Endodermal cell (in vitro differentiated cells): ENCODE measurements at places on chromosomes 12 and 14. TPM values are rescaled to one million over a fixed set of nuclear protein-coding genes. Genes with fewer than 3 reads are reported as not detected.
A peak's percentile ranks its signal among the peaks of the same experiment; 100 is the strongest.

Gene CCT2
- total RNA-seq: 319 and 338 TPM in 2 replicates

DNA sequence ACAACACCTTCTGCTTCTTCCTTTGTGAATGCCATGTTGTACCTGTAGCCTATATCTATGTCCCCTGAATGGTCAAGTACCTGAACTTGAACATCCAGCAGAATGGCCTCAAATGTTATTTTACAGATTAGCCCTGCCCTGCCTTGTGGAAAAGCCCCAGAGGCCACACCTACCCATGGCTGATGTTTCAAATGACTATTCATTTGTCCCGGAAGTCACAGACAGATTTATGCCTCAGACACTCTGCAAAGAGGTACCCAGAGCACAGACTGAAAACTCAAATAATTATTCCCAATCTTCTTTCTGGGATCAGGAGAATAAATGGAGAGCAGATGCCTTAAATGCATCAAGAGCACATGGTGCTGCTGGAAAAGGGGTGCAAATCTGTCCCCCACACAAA lies 13.0 kb upstream of the DPF3 start:
- H3K27ac ChIP-seq: no peak overlapping the region
- H3K4me3 ChIP-seq: no peak overlapping the region
- DNase-seq: no peak
- H3K4me1 ChIP-seq: peaks cover 3% of the 10 kb centered on the region
- H3K36me3 ChIP-seq: no peaks in the 10 kb centered on the region
- no peaks in the 10 kb centered on the region for H3K27me3 ChIP-seq

DNA sequence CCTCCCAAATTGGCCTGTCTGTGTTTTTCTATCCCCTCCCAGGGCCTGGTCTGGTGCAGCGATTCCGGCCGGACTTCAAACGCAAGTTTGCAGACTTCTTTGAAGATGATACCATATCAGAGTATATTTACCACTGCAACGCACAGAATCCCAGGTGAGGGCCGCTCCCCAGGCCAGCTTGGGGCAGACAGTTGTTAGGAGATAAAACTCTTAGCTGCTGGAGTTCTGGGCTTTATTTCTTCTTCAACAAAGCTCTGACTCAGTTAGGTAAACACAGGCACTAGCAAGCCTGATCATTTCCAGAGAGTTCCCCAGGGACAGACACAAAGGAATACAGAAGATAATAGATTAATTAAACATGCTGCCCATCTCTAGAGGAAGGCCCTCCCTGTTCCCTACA lies 8.3 kb downstream of the ABHD4 start:
- H3K27ac ChIP-seq: no peak overlapping the region
- H3K4me1 ChIP-seq: peaks cover 18% of the 10 kb centered on the region
- H3K36me3 ChIP-seq: peaks cover 82% of the 10 kb centered on the region
- peak; percentile 76 for DNase-seq
- H3K27me3 ChIP-seq: no peaks in the 10 kb centered on the region

- peak overlapping the region; percentile 90 for H3K4me3 ChIP-seq
- H3K27ac ChIP-seq: no peak overlapping the region
- H3K27me3 ChIP-seq: no peaks in the 10 kb centered on the region
- peaks cover 27% of the 10 kb centered on the region for H3K36me3 ChIP-seq
- peaks cover 11% of the 10 kb centered on the region for H3K4me1 ChIP-seq
These were observed 636 bp upstream of the ARL6IP4 start for GRCh38 chr12:122979908-122980182.

Gene KRT8
- total RNA-seq: 1,767 to 2,029 TPM (median 1,920 TPM) in 3 replicates

GRCh38 chr12:116319233-116319897 lies 41.9 kb upstream of the MED13L start:
- H3K27me3 ChIP-seq: no peaks in the 10 kb centered on the region
- DNase-seq: no peak
- no peaks in the 10 kb centered on the region for H3K36me3 ChIP-seq
- H3K27ac ChIP-seq: no peak overlapping the region
- H3K4me3 ChIP-seq: no peak overlapping the region

DNA sequence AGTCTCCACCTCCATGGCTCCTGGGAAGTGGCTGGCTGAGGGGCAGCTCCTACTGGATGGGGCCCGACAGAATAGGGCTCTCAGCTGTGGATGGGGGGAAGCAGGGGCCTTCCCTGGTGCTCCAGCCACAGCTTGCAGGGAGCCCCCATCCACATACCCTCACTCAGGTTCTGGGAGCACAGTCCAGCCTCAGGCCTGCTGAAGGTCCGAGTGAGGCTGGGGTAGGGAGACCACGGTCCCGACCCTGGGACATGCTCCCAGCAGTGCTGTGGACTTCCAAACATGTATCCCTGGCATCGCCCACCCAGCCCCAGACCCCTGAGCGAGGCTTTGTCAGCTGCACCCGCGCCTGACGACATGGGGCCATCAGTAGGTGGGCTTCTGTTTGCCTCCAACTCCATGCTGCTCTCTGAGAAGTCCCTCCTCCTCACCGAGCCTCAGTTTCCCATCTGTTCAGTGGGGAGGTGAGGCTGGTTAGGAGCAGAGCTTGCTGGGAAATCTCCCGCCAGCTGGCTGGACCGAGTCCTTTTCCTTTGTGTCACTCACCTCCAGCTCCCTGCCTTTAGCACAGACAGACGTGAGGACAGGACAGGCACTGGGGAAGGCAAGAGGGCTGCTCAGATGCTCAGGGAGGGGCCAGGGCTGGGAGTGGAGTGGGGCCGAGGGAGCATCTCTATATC lies 9.1 kb upstream of the ATG101 start:
- H3K4me3 ChIP-seq: no peak overlapping the region
- peaks cover 5% of the 10 kb centered on the region for H3K27me3 ChIP-seq
- no peak overlapping the region for H3K27ac ChIP-seq
- H3K4me1 ChIP-seq: no peaks in the 10 kb centered on the region
- DNase-seq: no peak

- no peaks in the 10 kb centered on the region for H3K36me3 ChIP-seq
- no peaks in the 10 kb centered on the region for H3K4me1 ChIP-seq
- H3K27me3 ChIP-seq: no peaks in the 10 kb centered on the region
These were observed 2.0 kb downstream of the CSRNP2 start for GRCh38 chr12:51081421-51081820.

Gene MYF6
- total RNA-seq: not detected in 2 replicates

- H3K4me3 ChIP-seq: no peak overlapping the region
- H3K27ac ChIP-seq: no peak overlapping the region
- DNase-seq: no peak
- H3K36me3 ChIP-seq: no peaks in the 10 kb centered on the region
- H3K27me3 ChIP-seq: no peaks in the 10 kb centered on the region
These were observed 384.6 kb downstream of the APAF1 start for GRCh38 chr12:99029511-99030271.

GRCh38 chr12:68048648-68049297 lies 59.5 kb downstream of the IFNG-AS1 start:
- no peaks in the 10 kb centered on the region for H3K36me3 ChIP-seq
- no peaks in the 10 kb centered on the region for H3K27me3 ChIP-seq
- no peak overlapping the region for H3K27ac ChIP-seq
- no peak for DNase-seq

- no peaks in the 10 kb centered on the region for H3K4me1 ChIP-seq
- DNase-seq: no peak
- H3K27me3 ChIP-seq: no peaks in the 10 kb centered on the region
- H3K27ac ChIP-seq: no peak overlapping the region
- no peak overlapping the region for H3K4me3 ChIP-seq
These were observed 66.8 kb upstream of the CFL2 start for GRCh38 chr14:34781242-34781641.

- peaks cover 7% of the 10 kb centered on the region for H3K4me1 ChIP-seq
- peak; percentile 73 for DNase-seq
- no peak within 1 kb of the TSS for H3K4me3 ChIP-seq
- no peaks in the 10 kb centered on the region for H3K27me3 ChIP-seq
These were observed at the start of gene HCAR1 for GRCh38 chr12:122730215-122731014. Gene HCAR1, minus strand, starts transcription at chr12:122730844. Its CDS starts 505 bp downstream, at chr12:122730339.
